ENCODE measurements at places on chromosomes 3 and 15.

- DNase-seq, result no peak
These were observed 9.8 kb upstream of the SLC9C1 start for GRCh38 chr3:112303764-112304325.

DNA sequence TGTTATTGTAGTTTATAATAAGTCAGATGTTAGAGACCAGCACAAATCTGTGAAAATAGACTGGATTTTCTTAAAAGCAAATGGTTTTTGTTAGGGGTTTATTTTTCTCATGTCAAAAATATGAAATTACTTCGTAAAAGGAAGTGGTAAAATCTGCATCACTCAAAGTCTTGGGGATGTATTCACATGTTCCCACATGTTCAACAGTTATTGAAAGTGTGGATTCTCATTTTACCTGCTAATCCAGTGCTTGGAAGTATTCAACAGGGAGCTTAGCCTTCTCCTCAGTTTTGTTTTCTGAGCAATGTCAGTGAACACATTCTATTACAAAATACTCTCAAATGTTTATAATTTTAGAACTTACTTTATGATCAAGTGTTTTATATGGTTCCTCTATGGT, 352.0 kb downstream of the SOX2 start:
- DNase-seq, result no peak

- DNase-seq, result no peak
These were observed 59.4 kb upstream of the MEF2A start for GRCh38 chr15:99506399-99506798.

DNA sequence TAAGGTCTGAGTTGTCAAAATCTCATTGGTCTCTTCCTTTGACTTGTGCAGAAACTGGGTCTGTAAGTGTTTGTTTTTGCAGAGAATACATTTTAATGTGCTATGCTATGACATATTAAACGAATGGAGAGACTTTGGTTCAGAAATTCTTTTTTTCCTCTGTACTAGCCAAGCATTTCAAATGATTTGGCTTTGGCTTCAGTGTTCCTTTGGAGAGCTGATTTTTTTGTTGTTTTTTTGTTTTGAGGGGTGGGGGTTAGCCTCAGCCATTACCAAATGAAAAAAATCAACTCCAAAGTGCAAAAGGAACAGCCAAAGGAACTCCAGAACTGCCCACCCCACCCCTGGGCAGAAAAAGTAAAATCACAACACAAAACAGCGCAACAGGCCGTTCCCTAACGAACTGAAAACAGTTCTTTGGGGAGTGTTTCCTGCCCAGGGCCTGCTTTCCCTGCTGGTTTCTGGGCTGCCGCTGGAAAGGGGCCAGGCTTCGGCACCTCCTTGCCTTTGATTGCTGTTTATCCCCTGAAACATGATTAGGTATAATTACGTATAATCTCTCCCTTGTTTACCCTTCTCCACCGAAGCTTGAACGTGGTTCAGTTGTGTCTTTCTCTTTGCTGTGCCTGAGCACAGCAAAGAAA, 57.6 kb upstream of the NEO1 start:
- no peak for DNase-seq

GRCh38 chr3:45259133-45259532, 33.0 kb upstream of the TMEM158 start:
- no peak for DNase-seq

GRCh38 chr3:29618395-29619282, 337.8 kb downstream of the RBMS3 start:
- no peak for DNase-seq

DNA sequence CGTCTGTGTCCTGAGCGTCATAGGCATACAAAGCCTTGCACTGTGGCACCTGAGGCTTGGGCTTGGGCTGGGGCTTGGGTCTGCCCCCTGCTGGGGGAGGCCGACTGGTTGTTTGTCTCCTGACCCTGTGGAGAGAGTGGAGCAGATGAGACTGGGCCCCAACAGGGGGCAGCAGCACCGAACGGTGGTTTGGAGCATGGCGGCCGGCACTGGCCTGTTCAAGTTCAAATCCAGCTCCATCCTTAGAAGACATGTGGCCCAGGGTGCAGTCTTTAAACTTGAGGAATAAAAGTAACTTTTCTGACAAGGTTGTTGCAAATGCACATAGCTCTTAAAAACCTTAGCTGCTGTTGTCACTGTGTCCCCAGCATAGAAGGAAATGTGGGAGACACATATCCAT, 33.3 kb downstream of the CCNB2 start:
- DNase-seq, result peak; percentile 46

DNA sequence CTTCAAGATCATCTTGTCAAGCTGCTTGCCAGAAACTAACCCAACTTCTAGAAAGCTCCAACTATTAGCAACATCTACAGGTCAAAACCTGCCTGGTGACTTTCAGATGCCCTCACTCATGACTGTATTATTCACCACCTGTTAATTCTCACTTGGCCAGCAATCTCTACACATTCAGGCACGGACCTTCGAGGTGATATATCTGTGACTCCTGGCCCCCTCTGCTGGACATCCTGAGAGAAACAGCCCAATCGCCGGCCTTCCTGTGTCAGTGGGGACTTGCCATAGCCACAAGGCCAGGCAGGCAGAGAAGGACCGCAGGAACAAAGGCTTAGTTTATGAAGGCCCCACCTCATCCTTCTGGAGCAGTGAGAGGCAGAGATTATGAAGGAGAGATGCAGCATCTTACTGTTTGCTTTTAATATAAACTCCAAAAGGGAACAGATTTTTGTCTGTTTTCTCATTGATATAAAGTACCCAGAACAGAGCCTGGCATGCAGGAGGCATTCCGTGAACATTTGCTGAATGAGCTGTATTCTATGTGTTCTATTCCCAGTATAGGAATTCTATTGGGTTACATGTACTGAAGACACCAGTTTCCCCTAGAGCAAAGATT, 24.4 kb upstream of the OCA2 start:
- DNase-seq, result peak; percentile 41

GRCh38 chr3:66898155-66898554, 100.0 kb upstream of the KBTBD8 start:
- DNase-seq, result no peak

- DNase-seq, result no peak
These were observed 99.7 kb downstream of the XXYLT1 start for GRCh38 chr3:195171093-195171873.

DNA sequence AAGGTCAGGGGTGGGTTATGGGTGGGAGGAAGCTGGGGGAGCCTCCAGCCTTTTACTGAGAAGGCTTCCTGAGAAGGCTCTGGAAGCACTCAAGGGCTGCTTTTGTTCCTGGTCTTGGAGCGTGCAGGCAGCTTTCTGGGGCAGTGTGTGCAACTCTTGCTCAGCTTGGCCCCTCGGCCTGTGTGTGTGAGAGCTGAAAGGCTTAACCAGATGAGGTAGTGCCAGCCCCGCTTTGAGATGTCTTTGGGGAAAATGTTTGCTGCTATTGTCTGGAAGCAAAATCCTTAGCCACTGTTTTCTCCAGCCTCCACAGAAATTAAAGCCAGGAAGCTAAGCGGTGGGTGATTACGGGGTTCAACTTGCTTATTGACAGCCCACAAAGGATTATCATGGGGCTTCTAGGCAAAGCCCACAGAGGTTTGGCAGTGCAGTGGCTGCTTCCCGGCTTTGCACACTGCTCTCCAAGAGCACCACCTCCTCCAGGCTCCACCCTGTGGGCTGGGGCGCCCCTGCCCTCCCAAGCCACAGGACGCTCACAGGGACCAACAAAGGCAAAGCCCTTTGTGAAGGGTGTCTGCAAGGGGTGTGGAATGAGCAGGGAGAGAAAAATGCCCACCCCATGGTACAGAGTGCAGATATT, 121.7 kb upstream of the TLE3 start:
- no peak for DNase-seq

- DNase-seq, result no peak
These were observed 2.6 kb upstream of the NSMCE3 start for GRCh38 chr15:29272219-29272618.

DNA sequence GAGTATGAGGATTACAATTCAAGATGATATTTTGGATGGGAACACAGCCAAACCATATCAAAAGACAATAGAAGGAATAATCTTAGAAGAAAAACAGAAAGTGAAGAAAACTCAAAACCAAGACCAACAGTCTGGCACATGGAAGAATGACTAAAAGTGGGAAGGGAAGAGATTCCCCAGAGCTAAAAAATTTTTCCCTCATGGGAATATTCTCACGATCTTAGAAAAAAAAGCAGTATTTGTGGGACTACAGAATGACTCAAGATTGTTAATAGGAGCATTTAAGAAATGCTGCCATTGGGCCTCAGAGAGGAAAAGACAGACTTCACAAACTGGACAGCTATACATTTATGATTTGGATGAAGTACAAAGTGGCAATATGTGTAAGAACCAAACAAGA, 18.3 kb downstream of the OSTN start:
- DNase-seq, result no peak

DNA sequence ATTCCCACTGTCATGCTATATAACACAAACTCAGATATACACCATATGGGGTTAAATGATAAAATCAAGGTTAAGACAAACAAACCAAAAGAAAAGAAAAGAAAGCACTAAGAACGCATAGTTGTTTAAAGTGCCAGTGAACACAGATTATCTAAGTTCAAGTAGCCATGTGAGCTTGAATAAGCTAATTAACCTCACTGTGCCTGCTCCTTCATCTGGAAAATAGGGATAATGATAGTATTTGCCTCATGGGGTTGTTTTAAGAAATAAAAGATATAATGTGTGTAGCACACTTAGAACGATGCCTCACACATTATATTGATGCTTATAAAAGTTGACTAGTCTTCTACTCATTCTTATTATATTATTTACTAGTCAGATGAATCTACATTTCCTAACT, 72.6 kb upstream of the IL12A start:
- no peak for DNase-seq

DNA sequence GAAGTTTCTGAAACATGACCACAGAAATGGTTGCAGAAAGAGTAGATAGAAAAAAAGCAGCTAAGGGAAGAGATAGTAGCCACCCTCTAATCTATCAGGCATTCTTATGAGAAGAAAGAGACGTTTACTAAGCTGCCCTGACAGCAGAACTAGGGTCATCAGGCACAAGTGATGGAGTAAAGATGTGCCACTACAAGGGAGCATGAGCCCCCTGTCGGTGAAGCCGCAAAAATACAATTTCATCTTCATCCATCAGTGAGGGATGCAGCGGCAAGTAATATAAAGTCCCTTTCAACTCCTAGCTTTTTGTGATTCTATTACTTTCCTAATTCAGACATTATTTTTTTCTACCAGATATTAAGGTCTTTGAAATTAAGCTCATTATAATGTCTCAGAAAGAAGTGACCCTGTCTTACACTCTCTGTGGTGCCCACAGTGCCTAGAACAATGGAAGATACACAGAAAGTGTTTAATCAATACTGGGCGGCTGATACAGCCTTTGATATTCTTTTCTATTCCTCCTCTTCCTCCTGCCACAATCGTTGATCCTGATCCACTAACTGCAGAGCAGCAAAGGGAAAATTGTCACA, 651.6 kb downstream of the NTRK3 start:
- DNase-seq, result no peak
